Body of pancreas (tissue), 4 donors: ENCODE measurements at places on chromosomes 6 and 20. TPM values are rescaled to one million over a fixed set of nuclear protein-coding genes. Genes with fewer than 3 reads are reported as not detected.

Gene MUCL3
- under 0.01 TPM for total RNA-seq

DNA sequence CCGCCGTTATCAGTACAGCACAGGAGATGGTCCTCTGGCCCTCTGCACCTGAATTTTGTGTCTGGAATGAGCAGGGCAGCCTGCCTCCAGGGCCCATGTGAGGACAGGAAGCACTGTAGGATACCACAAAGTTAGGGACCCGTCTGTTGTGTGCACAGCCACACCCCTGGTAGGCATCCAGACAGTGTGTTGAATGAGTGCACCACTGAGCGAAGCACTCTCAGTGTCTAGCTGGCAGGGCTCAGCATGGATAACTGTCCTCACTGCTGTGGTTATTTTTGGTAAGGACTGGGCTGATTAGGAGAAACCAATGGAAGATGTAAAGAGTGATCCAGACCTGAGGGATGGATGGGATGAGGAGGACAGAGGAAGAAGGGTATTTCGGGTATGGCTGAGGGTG is 178.7 kb downstream of the CLIC5 start:
- DNase-seq = no peak

DNA sequence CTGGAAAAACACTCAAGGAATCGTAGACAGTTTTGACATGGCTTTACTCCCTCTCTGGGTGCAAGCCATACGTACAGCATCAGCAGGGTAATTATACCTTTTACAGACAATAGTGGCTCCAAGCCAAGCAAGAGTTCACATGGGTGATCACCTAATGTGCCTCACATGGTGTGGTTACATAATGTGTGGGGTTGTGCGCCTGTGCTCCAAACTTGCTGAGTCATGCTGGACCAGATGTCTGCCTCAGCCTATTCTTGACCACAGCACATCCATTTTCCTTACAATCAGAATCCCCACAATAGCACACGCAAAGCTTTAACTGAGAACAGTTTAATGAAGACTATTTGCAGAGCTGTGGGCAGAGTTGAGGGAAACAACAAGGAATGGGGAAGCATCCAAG is 74.5 kb downstream of the ALDH8A1 start:
- no peak for DNase-seq

DNA sequence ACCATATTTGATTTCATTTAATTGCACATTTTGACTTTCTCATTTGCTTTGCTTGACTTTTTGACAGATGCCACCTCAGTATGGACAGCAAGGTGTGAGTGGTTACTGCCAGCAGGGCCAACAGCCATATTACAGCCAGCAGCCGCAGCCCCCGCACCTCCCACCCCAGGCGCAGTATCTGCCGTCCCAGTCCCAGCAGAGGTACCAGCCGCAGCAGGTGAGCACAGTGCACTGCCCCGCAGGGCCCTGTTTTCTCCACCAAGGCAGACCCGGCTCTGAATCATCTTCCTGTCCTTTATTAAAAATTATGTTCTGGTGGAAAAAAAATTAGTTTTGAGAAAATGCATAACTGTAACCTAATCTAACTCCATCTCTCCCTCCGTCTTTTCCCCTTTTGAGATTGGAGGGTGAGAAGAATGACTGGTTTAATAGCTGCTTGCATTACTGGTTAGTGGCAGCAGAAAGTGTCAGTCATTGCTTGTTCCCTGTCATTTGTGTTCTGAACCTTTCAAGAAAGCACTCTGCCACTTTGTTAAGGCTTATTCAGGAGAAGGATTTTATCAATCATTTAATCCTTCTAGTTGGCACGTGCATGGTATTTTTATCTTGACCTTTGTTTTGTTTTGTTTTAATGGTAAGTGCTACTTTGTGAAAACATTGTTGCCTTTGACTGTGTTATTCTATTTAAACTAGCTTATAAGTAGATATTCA is 124.3 kb downstream of the ARID1B start:
- DNase-seq = no peak

- no peak for DNase-seq
Observed at GRCh38 chr20:59006167-59006863, 739 bp downstream of the CTSZ start.

DNA sequence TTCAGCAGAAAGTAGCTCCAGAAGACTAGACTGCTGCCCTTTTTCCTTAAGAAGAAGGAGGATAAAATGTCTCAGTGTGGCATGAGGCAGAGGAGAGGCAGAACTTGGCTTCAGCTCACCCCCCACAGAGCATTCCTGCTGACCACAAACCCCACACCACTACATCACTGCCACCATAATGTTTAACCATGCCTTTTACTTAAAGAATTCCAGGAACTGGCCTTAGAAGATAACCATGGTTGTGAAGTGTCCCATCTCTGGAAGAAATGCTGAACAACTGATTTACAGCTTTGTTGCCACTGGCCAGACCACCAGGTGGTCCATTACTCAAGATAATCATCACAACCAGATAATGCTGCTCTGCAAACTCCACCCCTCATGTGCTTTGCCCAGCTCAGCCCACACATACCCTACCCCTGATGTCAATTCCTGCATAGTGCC is 154.1 kb downstream of the CD24 start:
- no peak for DNase-seq

- DNase-seq = peak; percentile 41
Observed at GRCh38 chr6:13486679-13487121, 700 bp downstream of the GFOD1 start.

DNA sequence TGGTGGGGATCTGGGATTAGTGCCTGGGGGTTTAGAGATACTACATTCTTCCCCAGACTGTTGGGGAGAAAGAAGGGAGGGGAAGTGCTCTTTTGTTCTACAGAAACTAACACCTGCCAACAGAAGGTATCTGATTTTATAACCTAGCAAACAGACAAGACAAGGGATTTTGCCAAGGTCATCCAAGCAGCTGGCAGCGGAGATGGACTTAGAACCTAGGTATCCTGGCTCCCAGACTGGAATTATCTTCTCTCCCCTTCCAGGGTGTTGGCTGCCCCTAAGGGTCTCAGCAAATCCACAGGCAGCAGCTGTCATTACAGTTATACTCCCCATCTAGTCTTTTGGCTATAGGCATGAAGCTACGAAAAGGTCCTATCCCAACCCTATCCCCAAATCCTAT is 8.4 kb downstream of the SDC4 start:
- DNase-seq = no peak

DNA sequence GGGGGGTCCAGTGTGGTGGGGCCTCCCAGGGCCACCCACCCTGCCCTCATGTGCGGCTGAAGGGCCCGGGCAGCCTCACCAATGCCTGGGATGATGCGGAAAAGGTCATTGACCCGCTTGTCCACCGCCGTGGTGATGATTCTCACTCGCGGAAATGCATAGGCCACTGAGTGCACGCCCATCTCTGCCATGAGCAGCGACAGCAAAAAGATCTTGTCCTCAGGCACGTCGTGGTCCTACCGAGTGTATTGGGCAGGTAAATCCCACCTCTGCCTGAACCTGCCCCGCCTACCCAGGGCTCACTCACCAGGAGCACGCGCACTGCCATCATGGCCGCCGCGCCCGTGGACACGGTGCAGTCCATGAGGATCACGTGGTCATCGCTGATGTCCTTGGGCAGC is 16.1 kb downstream of the UCKL1 start:
- DNase-seq = no peak

- no peak for DNase-seq
Observed at GRCh38 chr6:155444952-155445903, 10.4 kb downstream of the NOX3 start.

DNA sequence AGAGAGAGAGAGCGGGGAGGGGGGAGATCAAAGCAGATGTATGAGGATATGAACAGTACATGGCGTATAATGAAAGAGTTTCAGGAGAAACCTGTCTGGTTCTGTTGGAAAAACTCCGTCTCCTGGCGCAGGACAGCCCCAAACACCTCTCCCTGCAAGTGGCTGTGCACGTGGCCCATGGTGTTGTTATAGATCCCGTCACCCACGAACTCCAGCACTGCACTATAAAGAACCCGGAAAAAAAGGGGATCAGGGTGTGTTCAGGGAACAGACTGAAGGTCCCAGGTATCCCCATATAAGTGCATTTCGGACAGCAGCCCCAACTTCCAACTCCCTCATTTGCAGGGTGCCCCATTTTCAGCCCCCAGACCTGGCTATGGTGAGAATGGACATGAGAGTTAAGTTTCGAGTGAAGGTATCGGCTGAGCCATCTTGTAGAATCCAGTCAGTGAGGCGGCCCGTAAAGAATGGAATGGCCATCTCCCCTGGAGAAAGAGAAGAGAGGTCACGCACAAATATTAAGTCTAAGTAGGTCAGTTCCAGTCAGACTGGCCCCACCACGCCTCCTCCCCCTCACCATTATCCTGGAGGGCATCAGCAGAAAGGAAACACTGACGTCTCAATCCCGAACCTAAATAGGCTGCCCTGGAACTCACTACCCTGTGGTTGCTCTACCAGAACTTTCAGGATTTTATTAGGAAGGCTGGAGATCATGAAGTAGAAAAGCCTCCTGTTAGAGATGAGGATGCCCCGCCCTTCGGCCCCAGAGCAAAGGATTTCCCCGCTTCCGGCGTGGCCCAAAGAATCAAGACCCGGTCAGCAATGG is 1.3 kb downstream of the TAP1 start:
- DNase-seq = peak; percentile 38

GRCh38 chr20:34564833-34565232 is 6.3 kb downstream of the MAP1LC3A start:
- DNase-seq = no peak
